ENCODE measurements at places on chromosomes 16 and 17.

DNA sequence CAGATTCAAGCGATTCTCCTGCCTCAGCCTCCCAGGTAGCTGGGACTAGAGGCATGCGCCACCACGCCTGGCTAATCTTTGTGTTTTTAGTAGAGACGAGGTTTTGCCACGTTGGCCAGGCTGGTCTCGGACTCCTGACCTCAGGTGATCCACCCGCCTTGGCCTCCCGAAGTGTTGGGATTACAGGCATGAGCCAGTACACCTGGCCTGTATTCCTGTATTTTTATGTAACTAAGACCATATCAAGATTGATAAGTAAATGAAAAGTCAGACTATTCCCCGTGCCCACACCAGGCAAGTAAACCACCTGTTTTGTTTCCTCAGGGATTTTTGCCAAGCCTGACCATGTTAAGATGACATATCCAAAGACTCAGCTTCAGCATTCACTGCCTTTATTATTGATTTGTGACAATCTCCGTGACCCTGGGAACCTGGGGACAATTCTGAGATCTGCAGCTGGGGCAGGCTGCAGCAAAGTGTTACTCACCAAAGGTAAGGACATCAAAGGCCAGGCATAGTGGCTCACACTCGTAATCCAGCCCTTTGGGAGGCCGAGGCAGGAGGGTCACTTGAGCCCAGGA is 5.6 kb downstream of the MRM3 start:
- DNase-seq = no peak

- no peak for DNase-seq
Observed at GRCh38 chr17:35086931-35087573, 23.5 kb upstream of the RFFL start.

DNA sequence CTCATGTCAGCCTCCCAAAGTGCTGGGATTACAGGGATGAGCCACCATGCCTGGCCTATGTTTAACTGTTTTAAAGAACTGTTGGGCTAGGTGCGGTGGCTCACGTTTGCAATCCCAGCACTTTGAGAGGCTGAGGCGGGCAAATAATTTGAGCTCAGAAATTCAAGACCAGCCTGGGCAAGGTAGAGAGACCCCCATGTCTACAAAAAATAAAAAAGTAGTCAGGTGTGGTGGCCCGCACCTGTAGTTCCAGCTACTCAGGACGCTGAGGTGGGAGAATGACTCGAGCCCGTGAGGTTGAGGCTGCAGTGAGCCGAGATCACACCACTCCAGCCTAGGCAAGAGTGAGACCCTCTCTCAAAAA is 1.9 kb upstream of the ITGAL start:
- DNase-seq = no peak

DNA sequence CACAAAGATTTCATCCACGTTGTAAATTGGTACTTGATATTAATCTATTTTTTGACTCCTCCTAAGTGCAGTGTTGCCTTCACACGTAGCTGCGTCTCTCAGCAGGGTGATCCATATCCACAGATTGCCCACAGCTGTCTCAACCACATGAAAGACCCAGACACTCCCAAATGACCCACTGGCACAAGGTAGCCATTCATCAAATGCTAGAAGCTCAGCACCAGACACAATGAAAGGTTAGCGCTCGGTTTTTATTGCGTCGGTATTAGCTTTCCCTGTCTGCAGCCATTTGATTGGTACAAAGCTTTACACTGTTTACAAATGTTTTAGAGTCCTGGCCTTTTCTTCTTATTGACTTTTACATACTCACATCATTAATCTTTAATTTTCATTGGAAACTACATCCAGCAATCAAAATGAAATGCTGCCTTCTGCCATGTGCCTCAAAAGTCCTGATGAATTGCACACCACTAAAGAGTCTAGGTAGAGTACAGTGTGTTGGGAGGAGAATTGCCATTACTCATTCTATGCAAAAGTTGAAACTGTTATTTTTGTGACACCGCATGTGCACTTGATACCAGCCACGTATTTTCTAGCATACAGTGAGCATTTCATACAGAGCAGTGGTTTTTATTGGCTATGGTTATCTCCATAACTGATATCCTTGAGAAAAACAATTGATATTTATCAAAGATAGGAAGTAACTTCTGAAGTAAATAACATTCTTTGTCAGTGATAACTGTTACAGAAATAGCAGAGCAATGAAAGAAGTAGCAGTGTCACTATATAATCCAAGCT is 127.3 kb upstream of the NUDT7 start:
- no peak for DNase-seq
